Activated CD4-positive, alpha-beta T cell treated with anti-CD3 and anti-CD28 coated beads, Interleukin-2, Interleukin-6, amounts not matched to agents 100 ng/mL and 50 ng/mL, durations not matched to agents 16 hours and 8 hours (primary cell): ENCODE measurements at places on chromosomes 11 and 22.

- DNase-seq: no peak
Measured at GRCh38 chr11:133951327-133952198, 5.2 kb downstream of the IGSF9B start.

GRCh38 chr11:23278121-23278520, 417.8 kb upstream of the CCDC179 start:
- no peak for DNase-seq

DNA sequence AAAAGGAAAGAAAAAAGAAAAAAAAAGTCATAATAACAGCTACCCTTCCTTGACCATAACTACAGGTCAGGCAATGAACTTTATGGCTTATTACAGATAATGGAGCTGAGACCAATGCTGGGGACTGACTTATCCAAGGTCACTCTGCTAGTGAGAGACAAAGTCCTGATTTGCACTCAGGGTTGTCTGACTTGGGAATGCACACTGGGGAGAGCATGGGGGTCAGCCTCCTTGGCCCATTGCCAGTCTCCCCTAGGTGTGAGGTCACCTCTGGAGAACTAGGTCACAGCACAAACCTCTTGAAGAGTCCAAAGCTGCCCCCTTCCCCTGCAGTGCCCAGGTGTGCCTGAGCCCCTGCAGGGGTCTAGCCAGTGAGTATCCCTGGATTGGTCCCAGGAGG, 5.3 kb upstream of the CDC42EP1 start:
- no peak for DNase-seq

DNA sequence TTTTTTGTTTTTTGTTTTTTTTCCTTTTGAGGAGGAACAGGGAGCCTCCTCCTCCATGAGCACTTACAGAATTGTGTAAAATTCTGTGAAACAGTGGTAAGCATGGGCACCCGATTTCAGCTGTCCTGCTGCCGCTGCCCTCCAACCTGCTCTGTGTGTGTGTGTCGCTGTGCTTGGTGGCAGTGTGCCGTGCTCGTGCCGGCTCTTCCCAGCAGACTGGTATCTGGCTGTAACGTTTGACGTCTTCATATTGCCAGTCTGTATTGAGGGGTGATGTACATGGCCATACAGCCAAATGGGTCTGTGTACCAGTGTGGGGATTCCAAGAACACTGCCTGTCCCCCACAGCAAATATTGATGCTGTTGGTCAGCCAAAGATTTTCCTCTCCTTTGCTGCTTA, 97.1 kb downstream of the CWC15 start:
- DNase-seq: no peak

DNA sequence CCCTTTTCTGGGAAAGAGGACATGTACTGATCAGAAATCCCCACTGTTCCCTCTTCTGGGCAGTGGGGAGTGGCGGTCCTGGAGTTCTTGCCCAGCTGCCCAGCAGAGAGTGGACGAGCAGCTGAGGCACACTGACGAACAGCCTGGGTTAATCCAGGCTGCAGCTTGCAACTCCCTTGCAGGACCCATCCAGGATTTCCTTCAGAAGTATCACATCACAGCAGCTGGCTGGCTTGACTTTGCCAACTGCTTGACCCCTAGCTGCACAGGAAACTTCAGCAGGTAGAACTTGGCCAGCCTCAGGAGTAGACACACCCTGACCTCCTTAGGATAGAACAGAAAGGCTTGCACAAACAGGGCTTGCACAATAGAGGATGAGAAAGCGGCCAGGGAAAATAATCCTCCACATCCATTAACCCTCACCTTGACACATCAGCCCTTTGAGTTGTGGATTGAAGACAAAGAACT, 27.9 kb upstream of the FZD4 start:
- no peak for DNase-seq

GRCh38 chr11:120381401-120381800, 45.2 kb downstream of the ARHGEF12 start:
- DNase-seq: no peak

DNA sequence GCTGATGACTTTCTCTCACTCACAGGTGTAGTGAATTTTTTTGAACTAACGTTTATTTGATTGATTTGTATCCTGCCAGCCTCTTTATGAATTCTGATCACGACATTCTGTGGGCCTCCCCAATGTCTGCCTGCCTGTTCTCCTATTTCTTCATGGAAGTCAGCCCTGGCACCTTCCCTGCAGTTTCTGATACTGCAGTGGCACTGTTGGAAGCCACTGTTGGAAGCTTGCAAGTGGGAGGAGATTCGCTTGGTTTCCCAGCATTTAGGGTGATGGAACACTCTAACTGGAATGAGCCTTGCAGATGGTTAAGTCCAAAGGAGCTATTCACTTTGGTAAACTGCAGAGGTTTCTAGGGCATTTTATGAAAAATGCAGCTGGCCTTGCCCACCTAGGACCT, 1.3 kb upstream of the THY1 start:
- no peak for DNase-seq
